ENCODE measurements at places on chromosomes 7 and 10. TPM values are rescaled to one million over a fixed set of nuclear protein-coding genes. Genes with fewer than 3 reads are reported as not detected.

The CHCHD1 gene
- total RNA-seq: 7.1 TPM

The PTPN20 gene
- total RNA-seq: 4.4 TPM

The CFAP58 gene
- 0.29 TPM for total RNA-seq

The DMBT1 gene
- total RNA-seq: not detected

The ASAH2 gene
- total RNA-seq: 1.6 TPM

The EN2 gene
- not detected for total RNA-seq

The NUTM2B gene
- total RNA-seq: 0.41 TPM

The SKIDA1 gene
- 4.9 TPM for total RNA-seq

The TWIST1 gene
- 8.5 TPM for total RNA-seq

The VWC2 gene
- total RNA-seq: 1.9 TPM

DNA sequence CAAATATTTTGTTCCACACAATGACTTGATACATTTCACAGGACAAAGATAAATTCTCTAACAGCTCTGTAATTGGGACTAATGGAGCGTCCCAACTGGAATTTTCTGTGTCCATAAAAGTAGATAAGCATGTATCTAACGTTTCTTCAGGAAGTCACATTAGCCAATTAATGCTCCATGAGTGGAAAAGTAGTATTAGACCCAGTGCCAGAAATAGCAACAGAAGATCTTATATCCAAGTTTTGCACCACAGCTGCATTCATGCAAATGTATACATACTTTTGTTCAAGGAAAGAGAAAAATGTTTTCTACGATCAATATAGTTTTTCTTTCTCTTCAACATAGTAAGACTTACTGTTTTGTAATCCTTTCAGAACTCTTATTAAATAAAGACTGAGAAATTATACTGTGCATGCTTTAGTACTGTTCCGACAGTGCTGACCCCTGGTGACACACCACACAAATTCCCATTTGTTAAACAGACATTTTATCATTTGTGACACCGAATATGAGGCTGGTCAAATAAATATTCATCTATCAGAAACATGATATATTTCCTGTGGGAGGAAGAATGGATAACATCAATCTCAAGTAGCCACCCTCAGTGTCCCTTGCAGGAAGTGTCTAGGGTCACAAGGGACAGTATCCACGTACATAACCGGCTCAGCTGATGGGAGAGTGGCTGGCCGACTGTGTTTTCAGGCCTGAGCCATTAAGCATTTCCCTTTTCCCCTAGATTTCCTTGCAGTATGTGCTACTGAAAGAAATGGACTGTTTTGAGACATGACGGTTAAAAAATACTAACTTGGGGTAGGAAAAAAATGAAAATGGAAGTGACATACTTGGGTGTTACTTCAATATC, 102.1 kb upstream of the RSU1 start:
- DNase-seq: no peak

DNA sequence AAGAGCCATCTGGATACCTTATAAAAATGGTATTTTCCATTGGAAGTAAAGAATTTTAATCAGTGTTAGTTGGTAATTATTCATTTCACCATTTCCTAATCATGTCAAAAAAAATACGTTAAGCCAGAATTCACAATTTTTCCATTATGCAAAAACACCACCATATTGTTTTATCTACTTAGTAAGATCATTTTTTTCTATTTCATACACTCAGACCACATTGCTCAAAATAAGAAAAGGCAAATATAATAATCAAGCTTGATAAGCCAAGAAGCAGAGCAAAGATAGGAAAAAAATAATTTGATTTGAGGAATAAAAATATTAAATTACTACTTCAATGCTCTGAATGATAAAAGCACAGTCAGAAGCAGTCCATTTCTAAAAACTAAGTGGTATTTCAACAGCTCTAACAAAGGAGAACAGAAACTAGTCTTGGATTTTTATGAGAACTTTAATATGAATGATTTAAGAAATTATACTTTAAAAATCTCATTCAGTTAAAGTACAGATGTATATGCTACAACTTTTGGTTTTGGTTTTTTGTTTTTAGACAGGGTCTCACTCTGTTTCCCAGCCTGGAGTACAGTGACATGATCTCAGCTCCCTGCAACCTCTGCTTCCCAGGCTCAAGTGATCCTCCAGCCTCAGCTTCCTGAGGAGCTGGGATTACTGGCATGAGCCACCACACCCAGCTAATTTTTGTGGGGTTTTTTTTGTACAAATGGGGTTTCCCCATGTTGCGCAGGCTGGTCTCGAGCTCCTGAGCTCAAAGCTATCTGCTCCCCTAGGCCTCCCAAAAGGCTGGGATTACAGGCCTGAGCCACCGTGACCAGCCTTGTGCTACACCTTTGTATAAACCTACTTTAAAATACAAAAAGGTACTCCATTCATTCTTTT, 46.6 kb downstream of the LRRN3 start:
- no peak for DNase-seq

DNA sequence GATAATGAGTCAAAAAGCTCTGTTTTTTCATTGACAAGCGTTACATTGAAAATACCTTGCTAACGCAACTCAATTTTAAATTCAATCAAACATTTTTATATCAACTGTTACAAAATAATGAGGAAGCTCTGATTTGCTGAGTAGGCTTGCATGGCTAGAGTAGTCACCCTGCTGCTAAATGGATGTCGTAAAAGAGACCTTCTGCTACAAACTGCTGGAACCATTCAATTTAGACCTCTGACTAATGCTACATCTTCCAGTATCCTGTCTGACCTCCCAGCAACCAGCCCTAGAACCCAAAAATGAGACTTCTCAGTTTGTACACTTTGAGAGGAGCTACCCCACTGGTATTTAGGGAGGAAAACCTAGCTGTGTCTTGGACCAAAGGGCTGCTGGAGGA, 84.0 kb upstream of the ELMO1 start:
- no peak for DNase-seq

DNA sequence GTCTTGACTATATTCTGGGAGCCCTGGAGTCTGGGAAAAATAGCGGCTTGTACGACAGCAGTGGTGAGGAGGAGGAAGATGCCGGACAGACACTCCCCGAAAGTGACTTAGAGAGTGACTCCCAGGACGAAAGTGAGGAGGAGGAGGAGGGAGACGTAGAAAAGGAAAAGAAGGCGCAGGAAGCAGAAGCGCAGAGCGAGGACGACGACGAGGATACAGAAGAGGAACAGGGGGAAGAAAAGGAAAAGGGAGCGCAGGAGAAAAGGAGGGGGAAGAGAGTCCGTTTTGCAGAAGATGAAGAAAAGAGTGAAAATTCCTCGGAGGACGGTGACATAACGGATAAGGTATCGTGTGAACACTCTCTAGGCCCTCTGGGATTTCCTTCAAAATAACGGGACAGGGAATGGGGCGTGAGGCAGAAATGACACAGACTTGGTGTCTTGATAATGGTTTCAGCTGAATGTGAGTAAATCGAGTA, 908 bp downstream of the NOM1 start:
- no peak for DNase-seq

DNA sequence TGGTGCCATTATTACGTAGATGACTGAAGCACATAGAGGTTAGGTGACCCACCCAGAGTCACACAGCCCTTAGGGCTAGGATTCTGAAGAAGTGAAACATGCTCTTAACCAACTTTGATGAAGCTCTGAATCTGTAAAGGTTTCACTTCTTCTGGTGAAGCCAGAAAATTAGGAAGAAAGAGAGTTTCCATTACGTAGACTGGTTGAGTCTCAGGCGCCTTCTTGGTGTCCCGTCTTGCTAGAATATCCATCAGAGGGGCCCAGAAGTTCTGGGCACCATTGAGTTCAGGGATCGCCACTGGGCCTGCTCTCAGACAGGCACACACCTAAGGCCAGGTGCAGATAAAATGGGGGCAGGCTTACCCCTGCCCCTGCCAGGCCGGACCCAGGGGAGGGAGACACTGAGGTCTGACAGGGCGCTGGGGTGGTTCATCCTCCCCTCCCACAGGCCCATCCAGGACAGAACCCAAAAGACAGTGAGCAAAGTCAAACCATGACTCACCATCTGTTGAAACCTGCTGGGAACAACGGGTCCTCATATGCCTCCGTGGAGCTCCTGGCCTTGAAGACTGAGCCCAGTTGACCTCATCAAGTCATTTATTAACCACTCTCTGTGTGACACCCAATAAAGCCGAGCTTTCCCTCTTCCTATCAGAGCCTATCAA, 33.2 kb downstream of the DRGX start:
- DNase-seq: no peak

DNA sequence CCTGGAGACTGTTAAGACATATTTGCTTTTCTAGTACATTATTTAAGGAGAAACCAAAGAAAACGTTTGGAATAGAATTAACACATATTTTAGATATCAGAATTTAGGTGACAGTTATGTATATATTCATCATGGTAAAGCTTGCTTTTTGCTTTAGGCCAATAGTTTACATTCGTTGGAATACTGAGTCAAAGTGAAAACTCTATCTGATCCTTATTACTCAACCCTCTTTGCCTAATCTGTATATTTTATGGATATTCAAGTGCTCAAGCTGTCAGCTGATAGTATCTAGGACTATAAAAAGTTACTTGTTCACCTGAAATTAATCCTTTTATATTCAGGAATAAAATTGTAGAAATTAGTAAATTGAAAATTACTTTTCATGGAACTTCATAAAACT, 61.1 kb downstream of the VPS50 start:
- DNase-seq: no peak

DNA sequence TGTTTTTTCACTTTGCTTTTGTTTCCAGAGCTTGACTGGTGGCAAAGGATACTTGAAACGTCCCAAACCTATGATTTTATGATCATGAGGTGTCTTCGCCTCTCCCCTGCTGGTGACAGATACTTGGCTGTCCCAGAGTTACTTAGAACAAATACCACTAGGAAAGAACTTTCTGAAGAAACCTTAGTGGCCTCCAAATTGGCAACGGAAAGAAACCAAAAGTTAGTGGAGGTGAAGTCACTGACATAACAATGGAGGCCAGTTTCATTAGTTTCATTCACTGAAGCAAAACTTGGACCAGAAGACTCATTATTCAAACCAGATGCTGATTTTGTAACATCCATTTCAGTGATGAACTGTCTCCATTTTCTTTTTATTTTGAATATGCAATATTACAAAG, 68.6 kb downstream of the JAZF1 start:
- no peak for DNase-seq

- DNase-seq: peak; percentile 55
Measured at GRCh38 chr10:78774999-78775711, 293.6 kb upstream of the ZMIZ1 start.

DNA sequence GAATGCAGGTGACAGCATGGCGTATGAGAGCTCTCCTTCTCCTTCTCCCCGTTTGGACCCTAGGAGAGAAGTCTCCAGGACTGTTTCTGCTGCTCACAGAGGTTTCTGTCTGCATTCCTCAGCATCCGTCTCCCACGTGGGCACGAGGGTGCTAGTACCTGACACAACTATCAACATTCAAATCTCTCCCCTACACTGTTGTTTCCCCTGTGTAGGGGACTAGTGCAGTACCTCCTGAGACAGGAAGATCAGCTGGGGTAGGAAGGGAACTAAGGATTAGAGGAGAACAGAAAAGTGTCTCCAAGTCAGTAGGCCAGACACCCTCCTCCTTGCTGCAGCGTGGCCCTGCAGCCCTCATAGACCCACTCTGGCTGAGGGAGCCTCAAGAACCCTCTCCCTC, 29.0 kb downstream of the STOX1 start:
- DNase-seq: no peak

GRCh38 chr7:156445997-156446761, 194.4 kb upstream of the RNF32 start:
- DNase-seq: no peak

DNA sequence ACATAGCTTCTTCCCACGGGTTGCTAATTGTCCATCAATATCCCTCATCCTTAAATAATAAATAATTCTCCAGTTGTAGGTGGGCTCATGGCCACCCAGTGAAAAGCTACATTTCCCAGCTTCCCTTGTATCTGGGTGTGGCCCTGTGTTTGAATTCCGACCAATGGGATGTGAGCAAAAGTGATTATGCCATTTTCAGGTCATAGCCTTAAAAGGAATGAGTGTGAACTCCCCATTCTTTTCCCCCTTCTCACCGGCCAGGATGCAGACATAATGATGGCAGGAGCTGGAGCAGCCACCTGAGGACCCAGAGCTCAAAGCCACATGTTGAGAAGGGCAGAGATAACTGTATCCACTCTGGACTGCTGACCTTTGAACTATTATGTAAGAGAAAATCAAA, 30.3 kb upstream of the CALU start:
- no peak for DNase-seq

- no peak for DNase-seq
Measured at GRCh38 chr10:89215511-89215910, 8.4 kb upstream of the CH25H start.

GRCh38 chr10:26706206-26706605, 8.7 kb downstream of the PDSS1 start:
- no peak for DNase-seq

DNA sequence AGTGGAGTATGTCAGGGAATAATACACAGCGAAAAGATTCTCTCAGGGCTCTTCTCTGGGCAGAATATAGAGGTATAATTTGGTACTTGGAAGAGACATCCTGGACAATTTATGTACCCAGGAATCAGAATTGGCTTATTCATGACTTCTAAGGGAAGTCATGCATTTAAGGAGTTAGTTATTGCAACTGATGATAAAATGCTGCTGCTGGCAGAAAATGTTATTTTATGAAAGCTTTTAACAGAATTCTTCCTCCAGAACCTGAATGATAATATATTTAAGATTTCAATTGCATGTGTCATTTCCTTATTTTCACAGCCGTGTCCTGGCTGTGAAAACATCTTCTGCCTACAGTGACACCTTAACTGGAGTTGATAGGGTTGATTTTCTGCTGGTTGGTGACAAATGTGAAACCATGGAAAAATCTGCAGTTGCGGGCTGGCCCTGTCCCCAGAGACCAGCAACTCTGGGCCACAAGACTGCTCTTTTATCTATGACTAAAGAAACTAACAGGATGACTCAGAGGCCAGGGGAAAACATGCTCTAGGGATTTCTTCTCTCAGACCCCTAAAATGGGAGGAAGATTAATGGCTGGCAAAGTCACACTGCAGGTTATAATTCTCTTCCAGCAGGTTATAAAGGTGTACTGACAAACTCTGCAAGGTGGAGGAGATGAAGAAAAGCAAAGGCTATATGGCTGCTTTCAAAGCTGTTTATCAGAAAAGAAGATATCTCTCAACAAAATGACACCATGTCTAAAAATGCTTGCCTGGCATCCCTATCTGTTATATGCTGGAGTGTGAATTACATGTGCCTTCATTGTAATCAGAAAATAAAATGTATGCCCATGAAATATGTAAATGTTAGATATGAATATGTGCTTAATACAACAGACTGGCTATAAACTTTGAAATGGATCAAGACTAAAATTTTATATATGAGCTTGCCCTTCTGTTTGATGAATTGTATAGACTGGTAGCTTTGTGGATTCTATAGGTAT, 12.1 kb upstream of the TRUB1 start:
- no peak for DNase-seq

- no peak for DNase-seq
Measured at GRCh38 chr10:117621196-117621595, 78.7 kb downstream of the EMX2 start.

DNA sequence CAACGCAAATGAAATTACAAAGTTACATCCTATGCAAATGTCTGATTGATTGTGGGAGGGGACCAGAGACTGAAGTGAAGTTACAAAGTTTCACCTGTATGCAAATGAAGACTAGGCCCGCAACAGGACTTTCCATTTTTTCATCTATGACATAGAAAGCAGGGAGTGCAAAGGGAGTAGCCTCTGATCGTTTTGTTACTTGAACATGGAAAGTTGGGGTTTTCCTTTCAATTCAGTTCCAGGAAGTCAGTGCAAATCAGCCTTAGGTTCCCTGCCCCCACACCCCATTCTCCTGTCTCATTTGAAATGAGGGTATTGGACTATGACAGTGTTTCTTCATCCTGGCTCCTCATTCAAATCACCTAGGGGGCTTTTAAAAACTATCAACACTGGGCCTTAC, 96.9 kb upstream of the HABP2 start:
- no peak for DNase-seq

GRCh38 chr7:47672977-47673381, 91.1 kb upstream of the TNS3 start:
- no peak for DNase-seq
